Activated CD4-positive, alpha-beta T cell treated with anti-CD3 and anti-CD28 coated beads for 4 hours (primary cell): ENCODE measurements at places on chromosomes 7 and 10.

DNA sequence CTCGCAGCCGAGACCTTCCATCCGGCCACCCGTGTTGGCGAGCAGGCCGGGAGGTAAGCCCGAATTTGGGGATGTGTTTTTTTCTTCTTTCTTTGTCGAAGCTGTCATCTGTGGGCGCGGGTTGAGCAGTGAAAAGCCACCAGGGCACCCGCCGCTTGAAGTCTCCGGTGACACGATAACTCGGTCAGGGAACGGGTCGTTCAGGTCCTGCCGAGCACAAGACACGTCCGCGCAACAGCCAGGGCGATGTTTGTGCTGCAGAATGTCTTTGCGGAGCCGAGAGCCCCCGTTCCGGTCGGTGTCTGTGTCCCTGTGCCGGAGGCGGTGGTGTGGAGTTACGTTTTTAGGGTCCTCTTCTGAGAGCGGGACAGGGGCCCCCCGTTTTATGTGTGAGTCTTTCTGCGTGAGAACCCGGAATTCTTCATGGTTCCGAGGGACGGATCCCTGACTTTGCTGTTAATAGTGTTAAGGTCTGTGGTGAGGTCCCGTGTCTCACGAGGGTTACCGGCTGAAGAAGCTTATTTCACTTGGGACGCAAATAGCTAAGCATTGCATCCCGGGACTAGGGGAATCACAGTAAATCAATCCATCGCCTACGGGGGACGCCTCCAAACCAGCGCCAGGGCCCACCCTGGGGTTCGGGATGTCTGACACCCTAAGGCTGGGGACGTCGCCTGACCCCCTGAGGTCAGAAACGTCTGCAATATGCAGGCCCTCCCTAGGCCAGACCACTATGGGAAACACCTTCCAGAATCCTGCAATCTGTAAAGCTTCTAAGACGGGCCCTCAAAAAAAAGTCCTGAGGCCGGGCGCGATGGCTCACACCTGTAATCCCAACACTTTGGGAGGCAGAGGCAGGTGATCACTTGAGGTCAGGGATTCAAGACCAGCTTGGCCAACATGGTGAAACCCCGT lies 99.5 kb downstream of the ELFN1 start:
- no peak for DNase-seq

GRCh38 chr7:2720024-2720423 lies 32.0 kb downstream of the AMZ1 start:
- DNase-seq, result no peak

- DNase-seq, result no peak
Observed at GRCh38 chr7:69775231-69775771, 177.0 kb downstream of the AUTS2 start.

DNA sequence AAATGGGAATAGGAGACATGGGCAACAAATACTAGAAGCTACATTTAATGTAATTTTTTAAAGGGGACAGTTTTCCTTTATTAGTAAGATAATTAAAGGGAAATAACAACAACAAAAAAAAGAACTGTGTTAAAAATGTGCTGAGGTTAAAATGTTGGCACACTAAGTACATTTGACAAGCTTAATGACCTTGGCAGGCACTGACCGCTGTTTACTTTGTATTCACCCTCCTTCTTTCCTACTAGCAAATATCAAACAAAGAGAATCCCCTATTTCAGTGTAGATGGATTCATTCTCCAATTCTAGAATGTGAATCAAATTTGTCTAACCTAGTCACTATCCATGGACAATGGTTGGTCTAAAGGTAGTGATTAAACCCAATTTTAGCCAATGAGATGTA lies 77.5 kb upstream of the TOMM7 start:
- DNase-seq, result no peak

DNA sequence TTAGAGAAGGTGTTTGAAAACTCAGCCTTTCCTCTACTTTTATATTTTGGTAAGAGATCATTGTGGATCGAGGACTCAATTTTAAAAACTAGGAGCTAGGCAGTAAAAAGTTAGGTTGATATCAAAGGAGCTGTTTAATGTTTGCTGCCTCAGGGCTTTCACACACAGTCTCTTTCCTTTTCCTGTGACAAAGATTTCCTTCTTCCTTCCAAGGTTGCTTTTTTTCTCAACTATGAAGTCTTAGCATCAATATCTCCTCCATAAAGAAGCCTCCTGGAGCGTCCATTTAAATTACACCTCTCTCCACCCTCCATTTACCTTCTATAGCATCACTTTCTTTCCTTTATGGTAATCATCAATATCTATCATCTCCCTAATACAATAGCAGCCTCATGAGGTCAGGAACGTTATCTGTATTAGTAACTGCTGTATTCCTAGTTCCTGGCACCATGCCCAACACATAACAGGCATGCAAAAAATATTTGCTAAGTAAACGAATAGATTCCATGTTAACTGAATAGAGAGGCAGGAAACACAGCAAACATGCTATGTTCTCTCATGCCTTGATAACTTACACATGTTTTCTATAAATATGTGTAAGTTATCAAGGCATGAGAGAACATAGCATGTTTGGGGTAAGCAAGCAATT lies 48.5 kb downstream of the GNAT3 start:
- DNase-seq, result no peak

DNA sequence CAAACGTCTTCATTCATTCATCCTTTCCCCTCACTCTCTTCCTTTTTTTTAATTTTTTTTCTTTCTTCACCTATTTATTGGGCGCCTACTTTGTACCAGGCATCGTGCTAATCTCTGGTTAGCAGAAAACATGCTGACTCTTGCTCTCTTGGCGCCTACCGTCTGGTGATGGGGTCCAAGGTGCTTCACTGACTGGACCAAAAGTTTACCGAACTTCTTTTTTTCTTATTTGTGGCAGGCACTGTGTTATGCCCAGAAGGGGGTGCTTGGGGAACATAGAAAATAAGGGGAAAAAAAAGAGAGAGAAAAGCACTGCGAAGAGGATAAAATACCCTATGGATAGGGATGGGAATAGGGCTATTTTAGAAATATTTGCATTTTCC lies 505 bp upstream of the FAM204A start:
- DNase-seq, result no peak

DNA sequence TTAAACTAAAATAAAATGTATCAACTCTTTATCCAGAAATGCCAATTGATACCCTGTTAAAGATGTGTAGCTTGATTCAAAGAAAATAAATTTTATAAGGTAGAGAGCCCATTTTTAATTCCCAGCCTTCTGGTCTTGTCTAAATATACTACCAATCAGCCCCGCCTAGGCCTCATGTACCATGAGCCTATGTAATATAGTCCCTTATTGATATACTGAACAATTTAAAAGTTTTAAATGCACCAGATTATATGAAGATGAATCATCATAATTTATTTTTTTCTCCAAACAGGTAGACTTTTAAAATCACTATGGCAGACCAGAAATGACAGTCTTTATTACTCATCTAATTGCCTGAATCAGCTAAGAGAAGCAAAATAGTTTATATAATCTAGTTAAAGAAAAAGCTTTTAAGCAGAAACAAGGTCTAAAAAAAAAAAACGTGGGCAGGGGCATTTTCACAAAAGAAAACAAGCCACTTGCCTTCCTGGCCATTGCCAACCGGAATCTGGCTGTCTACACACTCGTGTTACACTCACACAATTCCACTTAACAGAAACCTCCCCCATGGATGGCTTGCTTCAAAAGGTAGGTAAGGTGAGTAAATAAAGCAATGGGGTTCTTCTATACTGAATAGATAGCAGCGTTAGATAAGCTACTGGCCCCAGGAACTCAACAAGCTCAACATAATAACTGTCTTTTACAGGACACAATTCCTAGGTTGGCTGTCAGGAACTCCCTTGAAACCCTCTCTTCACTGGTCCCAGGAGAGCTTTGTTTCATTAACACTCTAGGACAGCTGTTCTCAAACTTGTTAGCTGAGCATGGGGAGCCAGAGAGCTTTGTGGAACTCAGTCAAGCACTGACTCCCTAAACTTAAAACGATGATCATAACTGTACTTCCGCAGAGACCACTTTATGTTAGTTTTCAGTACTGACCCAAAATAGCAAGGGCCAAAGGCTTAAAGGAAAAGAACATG lies 37.2 kb downstream of the RAPGEF5 start:
- no peak for DNase-seq

- DNase-seq, result no peak
Observed at GRCh38 chr7:141889321-141889720, 26.9 kb upstream of the OR9A4 start.

GRCh38 chr7:115707258-115708012 lies 323.1 kb downstream of the TFEC start:
- no peak for DNase-seq

GRCh38 chr7:107212725-107213124 lies 43.9 kb downstream of the HBP1 start:
- no peak for DNase-seq

- DNase-seq, result peak; percentile 21
Observed at GRCh38 chr10:14507176-14507575, 176.5 kb upstream of the FRMD4A start.

DNA sequence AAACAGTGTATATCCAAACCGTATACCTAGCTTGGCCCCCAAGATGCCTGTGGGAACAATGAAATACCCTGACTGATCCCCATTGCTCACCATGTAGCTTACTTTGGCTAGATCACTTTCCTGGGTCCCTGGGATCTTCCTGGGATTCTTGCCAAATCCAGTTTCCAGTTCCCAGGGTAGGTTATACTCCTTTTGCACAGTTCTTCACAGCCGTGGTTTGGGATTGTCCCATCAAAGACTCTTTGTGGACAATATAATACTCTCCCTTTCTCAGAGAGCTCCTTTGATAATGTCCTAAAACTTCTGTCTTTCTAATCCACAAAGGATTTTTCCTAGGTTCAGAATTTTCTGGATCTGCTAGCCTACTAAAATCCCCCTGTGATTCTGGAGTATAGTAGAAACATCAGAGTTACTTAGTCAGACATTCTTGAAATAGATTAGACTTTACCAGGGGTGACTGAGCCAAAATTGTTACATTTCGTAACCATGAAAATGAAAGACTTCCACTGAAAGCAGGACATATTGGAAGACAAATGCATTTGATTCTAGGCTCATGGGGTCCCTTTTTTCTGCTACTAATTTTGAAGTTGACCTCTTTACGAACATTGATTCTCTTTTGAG lies 388.3 kb upstream of the ETV1 start:
- DNase-seq, result no peak

DNA sequence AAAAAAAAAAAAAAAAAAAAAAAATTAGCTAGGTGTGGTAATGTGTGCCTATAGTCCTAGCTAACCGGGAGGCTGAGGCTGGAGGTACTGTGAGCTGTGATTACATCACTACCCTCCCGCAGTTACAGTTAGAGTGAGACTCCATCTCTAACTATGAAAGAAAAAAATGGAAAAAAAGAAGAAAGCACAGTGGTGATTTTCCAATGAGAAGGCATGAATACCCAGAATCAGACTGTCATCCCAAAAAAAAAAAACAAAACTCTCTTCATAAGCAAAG lies 269.9 kb upstream of the MKLN1 start:
- DNase-seq, result peak; percentile 37

GRCh38 chr7:7051206-7051877 lies 131.0 kb upstream of the C1GALT1 start:
- DNase-seq, result no peak

DNA sequence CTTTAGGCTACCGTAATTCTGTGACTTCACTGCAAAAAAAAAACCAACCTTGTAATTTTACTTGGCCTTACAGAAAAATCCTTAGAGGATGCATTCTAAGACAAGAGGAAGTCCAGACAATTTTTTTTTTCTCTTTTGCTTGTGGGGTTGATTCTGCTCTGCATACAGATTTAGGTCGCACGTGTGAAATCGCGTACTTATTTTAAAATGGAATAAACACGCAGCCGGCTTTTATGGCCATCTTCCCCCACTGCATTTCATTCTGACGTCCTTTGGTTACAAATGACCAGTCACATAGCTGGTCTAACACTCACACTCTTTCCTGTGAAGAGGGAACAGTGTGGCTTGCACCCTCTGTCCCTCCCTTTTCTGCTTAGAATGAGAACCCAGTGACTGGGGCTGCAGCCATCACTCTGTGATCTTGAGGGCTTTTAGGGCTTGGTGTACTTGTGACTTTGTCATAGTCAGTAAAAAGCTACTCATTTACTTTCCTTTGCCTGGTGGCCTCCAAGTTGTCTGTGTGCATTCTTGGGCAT lies 63.6 kb upstream of the CARD11 start:
- DNase-seq, result no peak

DNA sequence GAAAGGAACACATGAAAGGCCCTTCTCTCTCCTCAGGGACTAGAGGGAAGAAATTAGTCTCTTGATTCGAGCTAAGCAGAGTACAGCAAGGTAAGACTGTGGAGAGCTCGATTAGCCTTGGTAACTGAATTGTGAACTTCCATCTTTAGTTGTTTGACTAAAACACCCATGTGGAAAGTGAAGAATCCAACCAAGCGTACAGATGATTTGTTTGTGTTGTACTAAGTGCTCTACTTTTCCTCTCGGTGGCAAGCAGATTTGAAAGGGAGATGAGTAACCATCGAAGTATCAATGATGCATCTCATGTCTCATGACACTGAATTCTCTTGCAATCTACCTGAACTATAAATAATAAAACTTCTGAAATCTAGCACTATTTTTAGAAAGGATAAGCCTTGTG lies 80.7 kb downstream of the FZD1 start:
- DNase-seq, result no peak

DNA sequence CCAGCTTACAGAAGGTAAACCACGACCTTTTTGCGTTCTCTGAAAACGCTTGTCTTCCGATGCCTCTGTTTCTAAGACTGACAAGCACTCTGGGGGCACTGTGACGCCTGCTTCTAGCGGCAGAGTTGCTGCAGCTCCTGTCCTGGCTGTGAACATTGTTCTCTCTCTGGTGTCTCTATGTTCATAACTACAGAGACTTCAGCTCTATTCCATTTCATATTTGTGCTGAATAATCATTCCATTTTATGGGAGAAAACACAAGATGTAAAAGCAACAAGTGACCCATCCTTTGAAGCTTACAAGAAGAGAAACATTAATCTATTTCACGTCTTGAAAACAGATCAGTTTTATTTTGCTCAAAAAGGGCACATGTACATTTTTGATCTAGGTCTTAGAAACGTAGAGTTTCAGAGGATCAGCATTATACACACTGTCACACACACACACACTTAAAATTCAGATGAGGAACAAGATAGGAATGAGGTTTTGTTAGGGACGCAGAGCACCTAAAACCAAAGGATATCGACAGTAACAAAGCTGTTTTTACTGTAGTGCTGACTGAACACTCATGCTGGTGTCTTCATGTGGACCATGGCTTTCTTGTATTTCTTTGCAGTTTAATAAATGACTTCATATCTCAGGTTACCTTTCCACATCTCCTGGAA lies 3.0 kb downstream of the IKZF1 start:
- DNase-seq, result peak; percentile 73

DNA sequence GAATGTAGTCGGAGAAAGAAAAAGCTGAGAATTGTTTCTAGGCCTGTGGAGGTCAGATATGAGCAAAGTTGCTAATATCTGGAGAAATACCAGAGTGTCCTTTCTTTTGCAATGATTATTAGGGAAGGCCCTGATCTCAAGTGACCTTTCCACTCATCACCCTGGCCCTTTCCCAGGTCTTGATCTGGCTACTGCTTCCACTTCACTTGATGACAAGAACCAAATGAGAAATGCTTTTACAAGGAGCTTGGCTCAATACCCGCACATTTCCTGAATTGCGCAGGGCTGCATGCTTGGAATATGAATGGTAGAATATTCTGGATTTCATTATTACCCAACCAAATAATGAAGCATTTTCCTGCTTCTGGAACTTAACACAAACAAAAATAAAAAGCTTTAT lies 104.6 kb downstream of the ITGB8 start:
- DNase-seq, result no peak
